ENCODE measurements at places on chromosomes 7 and 10. TPM values are rescaled to one million over a fixed set of nuclear protein-coding genes. Genes with fewer than 3 reads are reported as not detected.

The KIAA1217 gene
- 4.4 TPM for total RNA-seq

The ATP5F1C gene
- total RNA-seq, result 229 TPM

DNA sequence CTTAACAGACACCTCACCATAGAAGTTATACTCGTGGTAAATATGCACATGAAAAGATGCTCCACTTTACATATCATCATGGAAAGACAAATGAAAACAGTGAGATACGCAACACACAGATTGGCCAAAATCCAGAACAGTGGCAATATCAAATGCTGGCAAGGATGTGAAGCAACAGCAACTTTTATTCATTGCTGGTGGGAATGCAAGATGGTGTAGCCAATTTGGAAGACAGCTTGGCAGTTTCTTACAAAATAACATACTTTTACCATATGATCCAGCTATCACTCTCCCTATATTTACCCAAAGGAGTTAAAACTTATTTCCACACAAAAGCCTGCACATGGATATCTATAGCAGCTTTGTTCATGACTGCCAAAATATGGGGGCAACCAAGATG, 46.4 kb downstream of the SGCE start:
- DNase-seq, result no peak

DNA sequence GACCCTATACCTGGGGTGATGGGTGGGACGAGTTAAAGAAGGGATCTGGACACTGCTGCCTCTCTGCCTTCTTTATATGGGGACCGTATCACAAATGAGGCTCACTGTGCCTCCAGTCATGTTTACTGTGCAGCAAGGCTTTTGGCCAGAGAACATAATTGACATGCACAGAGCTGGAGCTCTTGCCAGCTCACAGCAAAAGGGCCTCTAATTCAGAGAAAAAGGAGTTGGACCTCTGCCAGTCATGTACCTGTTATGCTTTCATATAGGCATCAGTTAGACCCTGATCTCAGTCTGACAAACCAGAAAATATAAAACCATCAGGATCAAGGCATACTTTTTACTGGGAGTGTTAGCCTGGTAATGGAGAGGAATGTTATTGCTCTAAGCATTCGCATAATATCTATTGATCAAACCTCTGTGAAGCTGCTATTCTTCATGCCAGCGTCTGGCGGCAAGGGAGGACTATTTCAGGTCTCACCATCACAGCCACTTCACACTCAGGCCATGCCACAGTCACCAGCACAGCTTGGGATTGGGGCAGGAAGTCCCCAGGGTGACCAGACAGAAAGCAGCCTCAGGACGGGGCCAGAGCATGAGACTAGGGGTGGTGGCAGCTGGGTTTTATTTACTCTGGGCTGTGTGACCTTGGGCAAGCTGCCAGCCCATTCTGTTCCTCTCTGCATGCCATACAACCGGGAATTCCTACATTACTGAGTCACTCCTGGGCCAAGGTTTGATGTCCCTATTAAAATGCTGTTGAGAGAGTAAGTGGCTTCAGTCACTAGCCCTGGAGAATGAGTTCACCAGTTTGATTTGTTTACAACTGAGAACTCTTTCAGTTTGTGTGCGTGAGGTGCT, 90.1 kb downstream of the NPSR1 start:
- no peak for DNase-seq

- no peak for DNase-seq
These were observed 217.7 kb downstream of the ABCA13 start for GRCh38 chr7:48388911-48389310.

DNA sequence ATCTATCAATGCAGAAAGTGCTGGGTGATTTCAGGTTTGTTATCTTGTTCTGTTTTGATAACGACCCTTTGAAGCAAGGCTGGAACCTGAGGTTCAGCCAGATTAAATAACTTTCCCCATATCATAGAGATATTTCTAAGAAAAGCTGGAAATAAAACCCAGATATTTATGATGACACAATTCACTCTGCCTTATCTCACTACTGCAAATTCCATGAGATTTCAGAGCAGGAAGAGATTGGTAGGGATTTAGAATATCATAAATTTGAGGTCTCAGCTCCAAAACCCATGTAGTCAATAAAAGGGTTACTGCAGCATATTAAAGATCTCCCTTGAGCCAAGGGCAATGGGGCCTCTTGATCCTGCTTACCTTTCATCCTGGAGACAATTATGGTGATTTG, 692.5 kb upstream of the IGFBP3 start:
- DNase-seq, result no peak

DNA sequence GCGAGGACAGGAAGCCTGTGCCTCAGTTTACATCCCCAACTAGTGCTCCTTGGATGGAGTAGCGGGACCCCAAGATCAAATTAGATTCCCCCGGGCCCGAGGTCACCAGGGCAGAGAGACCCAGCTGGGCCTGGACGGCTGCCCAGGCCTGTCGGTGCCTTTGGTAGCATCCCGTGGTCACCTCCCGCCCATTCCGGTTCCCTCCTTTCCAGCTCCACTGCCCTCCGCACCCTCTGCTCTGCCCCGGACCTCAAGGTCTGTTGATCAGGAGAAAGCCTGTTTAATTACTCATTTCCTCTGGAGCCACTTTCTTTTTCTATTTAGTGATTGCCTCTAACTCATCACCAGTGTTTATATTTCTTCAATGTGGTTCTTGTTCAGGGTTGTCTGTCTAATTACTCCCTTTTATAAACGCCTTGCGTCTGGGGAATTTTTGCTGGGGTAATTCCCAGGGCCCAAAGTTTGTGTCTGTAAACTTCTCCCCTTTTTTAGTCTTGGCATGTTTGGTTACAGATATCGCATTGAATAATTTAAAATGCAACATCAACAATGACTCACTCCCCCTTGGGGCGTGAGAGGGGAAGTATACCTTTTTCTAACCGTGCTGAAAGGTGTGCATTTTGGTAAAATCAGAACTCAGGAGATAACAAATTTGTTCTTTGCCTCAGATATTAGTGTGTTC, 1.9 kb downstream of the FOXK1 start:
- no peak for DNase-seq

The ZNF117 gene
- 34.0 TPM for total RNA-seq

DNA sequence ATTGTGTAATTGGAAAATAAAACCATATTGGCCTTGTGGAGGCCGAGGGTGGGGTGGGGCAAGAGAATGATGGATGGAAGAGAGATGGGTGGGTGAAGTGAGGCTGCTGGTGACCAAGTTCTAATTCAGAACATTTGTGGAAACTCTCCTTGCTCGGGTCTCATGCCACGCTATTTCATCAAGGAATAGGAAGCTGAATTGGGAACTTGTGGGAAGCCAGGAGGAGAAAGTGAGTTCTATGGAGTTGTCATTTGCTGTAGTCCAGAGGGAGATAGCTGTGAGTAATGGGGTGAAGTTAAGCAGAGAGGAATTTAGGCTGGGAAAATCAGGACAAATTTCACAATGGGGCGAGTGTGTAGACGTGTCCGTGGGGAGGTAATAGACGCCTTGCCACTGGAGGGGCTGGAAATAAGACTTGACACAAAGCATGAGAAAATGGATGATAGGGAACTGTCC, 339.2 kb downstream of the LRMDA start:
- DNase-seq, result no peak

DNA sequence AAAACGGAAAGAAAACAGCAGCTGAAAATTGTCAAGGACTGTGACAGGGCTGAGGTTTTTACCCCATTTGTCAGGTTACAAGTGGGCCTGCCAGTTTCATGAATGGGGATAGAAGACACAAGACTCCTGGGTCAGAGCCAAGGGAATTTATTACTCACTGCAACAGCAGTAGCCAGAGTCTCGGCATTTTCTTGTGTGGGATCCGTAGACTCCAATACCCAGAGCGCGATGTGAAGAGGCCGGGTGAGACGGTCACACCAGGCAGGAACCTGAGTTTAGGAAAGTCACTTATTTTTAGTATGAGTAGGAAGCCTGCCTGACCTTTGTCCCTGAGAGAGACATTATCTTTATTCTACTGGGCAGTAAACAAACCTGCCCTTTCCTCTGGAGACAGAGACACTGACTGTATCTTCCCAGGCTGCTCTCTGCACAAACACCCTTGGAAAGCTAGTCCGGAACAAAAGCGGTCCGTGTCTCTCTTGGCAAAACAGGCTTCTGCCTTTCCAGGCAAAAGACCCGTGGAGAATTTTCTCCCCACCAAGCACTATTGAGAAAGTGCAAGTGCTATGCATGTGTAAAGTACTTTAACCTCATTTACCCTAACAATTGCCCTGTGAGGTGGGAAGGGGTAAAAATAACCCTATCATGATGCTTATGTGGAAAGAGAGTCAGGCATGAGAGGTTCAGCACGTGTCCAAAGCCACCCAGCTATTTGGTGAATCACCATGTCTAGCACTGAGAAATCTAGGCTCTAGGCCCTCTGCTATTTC, 58.4 kb downstream of the JCAD start:
- DNase-seq, result no peak

The IRF5 gene
- total RNA-seq, result not detected

DNA sequence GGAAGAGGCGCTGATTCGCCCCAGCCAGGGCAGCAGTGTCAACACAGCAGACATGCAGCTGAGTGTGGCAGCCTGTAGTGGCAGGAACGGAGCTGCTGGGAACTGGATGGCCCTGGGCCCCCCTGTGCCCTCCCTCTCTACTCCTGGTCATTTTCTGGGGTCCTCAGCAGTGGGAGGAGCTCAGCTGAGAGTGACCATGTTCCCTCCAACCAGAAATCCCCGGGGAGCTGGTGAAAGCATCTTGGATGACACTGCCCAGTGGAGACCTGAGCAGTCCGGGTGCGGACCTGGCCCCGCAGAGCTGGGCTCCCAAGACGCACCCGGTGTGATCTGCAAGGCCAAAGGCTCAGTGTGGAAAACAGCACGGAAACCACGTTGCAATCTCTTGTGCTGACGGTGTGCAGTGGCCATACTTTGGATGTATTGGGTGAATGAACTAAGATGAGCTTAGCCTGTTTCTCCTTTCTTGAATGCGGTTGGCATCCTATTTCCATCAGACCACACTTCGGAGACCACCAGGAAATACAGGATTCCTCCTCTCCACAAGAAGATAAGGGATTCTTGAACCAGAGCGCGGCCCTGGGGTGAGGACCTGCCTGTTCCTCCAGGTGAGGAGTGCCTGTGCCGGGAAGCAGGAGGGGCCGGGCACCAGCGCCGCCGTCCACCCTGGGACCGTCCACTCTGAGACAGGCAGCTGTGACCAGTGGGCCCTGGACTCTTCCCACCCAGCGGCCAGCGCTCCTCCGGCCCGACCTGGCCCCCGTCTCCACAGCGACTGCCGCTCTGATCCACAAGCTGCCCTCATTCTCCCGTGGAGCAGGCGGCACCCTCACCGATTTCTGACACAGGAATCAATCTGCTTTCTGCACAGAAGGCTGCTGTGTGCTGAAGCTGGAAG, 93.5 kb upstream of the DIP2C start:
- DNase-seq, result no peak

The PAXIP1 gene
- total RNA-seq, result 13.8 TPM

DNA sequence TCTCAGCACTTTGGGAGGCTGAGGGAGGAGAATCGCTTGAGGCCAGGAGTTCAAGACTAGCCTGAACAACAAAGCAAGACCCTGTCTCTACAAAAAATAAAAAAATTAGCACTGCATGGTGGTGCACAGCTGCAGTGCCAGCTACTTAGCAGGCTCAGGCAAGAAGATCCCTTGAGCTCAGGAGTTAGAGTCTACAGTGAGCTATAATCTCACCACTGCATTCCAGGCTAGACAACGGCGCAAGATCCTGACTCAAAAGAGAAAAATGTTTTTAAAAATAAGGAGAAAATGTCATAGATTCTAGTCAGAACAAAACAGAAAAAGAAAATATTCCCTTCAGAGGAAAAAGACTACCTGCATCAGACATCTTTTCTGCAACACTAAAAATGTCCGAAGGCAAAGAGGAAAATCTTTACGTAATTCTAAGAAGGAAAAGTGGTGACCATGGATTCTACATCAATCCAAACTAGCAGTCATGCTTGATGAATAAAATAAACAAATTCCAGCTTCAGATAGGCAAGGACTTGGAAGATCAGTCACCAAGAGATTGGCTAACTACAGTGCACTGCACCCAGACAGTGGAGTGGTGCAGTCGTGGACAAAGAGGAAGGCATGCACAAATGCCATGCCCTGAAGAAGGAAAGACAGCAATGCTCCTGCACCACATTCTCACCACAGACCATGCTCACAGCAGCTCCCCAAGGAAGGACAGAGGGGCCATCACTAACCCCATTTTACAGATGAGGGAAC, 54.3 kb downstream of the ERCC6 start:
- DNase-seq, result no peak

DNA sequence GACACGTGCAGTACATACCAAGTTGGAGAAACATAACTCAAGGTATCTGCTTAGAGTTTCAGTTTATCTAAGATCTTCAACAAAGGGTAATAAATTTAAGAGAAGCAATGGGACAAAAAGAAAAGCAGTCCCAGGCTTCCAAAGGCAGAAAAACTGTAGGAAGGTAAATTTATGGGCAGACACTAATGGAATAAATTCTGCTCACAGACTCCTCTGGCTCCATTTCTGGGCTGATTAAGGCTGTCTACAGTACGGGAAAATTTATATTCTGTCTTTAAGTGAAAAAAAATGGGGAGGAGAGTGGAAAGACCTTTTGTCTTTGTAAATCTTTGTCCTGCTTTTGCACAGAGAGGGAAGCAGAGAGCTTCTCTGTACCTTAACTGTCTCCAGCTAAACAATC, 587.5 kb upstream of the IGFBP3 start:
- DNase-seq, result no peak

The CLDN3 gene
- not detected for total RNA-seq

- no peak for DNase-seq
These were observed 239.6 kb upstream of the ETV1 start for GRCh38 chr7:14229047-14229446.

All from glutamatergic neuron (in vitro differentiated cells).